Forelimb muscle (tissue), 1 donor: ENCODE measurements at places on chromosomes 1 and 21.

DNA sequence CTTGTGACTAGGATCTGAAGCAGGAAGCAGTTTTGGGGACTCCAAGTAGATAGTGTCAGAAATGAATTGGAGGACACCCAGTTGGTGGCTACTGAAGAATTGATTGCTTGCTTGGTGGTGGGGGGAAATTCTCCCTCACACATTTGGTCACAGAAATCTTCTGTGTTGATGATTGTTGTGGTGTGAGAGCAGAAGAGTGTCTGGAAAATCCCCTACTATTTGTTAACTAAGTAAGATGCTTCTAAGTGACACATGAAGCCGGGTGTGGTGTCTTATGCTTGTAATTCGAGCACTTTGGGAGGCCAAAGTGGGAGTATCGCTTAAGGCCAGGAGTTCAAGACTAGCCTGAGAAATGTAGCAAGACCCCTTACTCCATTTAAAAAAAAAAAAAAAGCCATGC lies 22.5 kb upstream of the IPP start:
- no peak for DNase-seq

GRCh38 chr1:15681349-15682292 lies 2.5 kb upstream of the PLEKHM2 start:
- DNase-seq: no peak

DNA sequence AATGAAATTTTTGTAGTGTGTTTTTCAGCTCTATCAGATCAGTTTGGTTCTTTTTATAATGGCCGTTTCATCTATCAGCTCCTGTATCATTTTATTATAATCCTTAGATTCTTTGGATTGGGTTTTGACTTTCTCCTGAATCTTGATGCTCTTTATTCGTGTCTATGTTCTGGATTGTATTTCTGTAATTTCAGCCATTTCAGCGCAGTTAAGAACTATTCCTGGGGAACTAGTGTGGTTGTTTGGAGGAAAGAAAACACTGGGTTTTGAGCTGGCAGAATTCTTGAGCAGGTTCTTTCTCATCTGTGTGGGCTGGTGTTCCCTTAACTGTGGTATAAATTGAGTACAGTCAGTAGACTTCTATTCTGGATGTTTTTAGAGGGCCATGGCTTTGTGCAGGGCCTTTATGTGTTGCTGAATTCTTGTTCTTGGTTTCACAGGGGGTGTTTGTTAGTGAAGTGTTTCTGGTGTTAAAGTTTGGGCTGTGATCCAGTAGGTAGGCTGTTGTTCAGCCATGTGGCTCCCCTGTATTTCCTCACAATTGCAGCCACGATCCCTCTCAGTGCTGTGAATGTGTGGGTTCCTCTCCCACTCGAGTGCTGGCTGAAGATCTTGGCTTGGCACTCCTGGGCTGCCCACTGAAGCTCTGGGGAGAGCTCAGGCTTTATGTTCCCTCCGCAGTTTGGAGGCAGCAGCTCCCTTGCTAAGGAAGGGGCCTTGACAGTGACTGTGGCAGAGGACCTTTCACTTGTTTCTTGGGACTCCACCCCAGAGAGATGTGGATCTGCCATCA lies 56.0 kb upstream of the CCDC190 start:
- DNase-seq: no peak

DNA sequence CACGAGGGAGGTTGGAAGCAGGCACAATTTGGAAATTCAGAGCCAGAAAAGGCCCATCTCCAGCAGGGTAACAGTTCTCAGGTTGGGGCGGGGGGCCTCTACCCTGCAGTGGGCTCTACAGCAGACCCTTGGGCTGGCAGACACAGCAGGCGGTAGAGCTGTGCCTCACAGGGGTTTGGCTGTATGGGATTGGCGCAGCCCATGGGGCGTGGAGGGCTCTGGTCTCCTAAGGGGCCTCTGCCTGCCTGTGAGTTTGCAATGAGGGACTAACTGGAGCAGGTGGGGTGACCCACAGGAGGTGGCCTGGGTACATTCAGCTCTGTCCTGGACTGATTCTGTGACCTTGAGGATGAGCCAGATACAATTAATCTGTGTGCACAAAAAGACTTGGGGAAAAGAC lies 124.1 kb downstream of the CAMTA1 start:
- no peak for DNase-seq

DNA sequence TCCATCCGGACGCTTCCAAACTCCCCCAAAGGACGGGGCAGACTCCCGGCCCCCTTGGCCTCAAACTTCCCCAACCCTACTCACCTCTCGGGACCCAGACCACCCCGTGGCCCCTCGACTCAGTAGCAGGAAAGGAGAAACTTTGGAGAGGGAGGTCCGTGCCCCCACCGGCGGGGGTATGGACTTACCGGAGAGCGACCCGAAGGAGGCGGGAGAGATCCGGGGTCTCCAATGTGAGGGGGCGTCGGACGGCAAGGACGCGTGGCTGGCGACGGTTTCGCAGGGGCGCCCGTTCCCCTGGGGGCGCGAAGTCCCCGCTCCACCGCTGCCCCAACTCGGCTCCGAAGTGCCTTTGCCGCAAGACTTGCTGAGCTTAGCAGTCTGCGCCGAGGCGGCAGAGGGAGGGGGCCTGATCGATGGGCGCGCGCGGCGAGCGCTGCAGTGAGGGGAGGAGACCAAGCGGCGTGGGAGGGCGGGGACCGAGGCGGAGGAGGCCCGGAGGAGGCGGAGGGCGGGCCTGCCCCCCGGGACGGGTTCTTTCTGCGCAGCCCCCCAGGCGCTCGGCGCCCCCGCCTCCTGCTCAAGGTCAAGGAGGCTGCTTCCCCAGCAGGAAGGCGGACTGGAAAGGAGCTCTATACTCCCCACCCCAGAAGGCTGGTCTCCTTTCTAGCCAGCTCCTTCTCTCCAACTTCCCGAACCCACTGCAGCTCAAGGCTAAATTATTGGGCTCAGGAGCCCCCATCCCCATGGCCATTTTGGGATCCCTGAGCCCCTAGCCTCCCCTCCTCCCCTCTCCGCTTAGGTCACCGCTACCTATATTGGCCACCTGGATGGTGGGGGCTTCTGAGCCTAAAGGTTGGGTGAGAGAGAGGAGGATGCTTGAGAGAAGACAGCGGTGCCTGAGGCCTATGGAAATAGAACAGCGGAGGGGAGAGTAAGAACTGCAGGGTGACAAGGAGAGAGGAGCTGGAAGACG lies at the start of gene SYT2:
Gene SYT2 (minus strand): TSS at position 385 of the 976 bp plus-strand sequence. CDS start 104,682 bp downstream, outside the sequence.
- no peak for DNase-seq

DNA sequence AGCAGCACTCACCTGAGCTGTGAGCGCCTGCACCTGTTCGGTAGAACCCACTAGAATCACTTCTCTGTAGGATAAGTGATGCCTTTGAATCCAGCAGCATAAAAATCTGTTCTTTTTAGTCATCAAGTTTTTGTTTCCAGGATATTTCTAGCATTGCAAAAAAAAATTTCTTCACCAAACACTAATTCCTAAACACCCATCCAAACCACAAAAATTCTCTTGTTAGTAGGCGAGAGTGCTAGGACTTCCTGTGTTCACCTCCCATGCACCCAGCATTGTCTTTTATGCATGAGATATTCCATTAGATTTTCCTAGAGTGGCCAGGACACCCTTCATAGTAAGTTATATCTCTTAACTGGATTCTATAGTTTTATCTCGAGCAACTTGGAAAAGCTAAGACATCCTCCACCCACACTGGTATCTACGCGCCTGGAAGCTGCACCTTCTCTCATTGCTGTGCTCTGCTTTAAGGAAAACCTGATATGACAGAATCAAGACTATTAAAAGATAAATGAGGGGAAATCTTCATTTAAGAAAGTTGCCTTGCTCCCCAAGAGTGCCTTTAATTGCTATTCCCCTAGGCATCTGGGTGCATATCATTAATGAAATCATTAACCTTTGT lies 12.3 kb downstream of the SERTAD4 start:
- DNase-seq: no peak

DNA sequence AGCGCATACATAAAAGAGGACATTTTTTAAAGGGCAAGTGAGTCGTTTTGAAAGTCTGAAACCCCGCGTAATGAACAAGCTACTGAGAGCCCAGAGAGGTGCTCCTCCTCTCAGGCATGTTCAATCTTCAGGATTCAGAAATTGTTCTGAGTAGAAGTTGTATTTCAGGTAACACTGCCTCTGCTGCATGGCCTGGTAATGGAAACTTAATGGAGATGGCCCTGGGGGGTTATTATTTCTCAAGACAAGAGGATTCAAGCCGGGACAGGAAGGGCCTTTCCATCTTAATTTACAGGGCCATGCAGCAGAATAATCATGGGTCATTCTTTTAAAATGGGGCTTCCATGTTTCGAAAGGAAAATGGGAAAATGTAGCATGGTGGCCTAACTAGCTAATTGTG lies 42.1 kb upstream of the MARK1 start:
- DNase-seq: no peak

DNA sequence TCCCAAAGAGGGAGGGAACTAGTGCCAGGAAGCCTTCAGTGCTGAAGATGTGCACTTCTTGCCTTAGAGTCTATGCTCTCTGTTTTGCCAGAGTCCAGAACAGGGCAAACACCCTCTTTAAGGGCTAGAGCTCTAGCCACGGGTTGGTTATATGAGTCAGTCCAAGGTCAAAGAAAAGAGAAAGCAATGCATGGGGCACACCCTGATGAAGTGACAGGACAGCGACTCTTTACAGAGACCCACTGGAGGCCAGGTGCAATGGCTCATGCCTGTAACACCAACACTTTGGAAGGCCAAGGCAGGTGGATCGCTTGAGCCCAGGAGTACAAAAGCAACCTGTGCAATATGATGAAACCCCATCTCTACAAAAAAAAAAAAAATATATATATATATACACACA lies 86.1 kb downstream of the TGFBR3 start:
- DNase-seq: no peak

- no peak for DNase-seq
These were observed 530.2 kb downstream of the PTPRC start for GRCh38 chr1:199168888-199169585.

GRCh38 chr1:163766257-163766918 lies 444.6 kb downstream of the NUF2 start:
- DNase-seq: no peak

- no peak for DNase-seq
These were observed 1.2 kb downstream of the HHIPL2 start for GRCh38 chr1:222546548-222547259.

DNA sequence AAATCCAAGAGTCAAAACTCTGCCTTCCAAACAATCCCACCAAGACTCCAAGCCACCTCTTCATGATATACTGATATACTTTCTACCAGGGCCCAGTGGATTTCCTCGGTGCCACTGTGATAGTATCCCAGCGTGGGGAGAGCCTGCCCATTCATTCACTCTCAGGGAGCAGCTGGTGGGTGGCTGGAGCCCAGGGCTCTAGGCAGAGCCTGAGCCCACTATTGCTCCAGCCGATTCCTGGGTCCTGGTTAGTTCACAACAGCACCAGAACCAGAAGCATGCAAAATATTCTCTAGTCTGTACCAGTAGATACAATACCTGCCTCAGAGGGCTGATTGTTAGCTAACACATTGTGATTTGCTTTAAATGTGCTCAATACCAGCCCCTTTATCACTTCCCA lies 831 bp downstream of the CSRP1 start:
- no peak for DNase-seq

- no peak for DNase-seq
These were observed 192.2 kb downstream of the DYRK1A start for GRCh38 chr21:37558676-37559211.

- no peak for DNase-seq
These were observed 9.8 kb downstream of the OVGP1 start for GRCh38 chr1:111417755-111418154.

DNA sequence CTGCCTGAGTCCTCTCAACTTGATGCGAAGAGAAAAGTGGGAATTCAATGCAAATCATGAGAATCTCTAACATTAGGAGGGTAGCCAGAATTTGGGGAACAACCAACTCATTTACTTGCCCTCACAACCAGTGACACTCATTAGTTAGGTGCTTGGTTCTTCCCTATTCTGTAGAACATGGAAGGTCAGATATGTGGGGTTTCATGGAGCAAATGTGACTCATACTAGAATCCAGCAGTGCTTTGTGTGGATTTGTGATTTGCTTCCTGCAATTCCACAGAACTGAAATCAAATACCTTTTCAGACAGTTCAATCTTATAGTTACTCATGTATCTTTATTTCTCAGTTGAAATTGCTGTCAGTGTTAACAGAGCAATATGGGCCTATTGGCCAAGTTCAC lies 6.9 kb upstream of the ETV3 start:
- no peak for DNase-seq
